ENCODE measurements at places on chromosomes 7 and 10. TPM values are rescaled to one million over a fixed set of nuclear protein-coding genes. Genes with fewer than 3 reads are reported as not detected.
A peak's percentile ranks its signal among the peaks of the same experiment; 100 is the strongest.

GRCh38 chr10:4626919-4627318 lies 199.1 kb upstream of the AKR1E2 start:
- DNase-seq = no peak

DNA sequence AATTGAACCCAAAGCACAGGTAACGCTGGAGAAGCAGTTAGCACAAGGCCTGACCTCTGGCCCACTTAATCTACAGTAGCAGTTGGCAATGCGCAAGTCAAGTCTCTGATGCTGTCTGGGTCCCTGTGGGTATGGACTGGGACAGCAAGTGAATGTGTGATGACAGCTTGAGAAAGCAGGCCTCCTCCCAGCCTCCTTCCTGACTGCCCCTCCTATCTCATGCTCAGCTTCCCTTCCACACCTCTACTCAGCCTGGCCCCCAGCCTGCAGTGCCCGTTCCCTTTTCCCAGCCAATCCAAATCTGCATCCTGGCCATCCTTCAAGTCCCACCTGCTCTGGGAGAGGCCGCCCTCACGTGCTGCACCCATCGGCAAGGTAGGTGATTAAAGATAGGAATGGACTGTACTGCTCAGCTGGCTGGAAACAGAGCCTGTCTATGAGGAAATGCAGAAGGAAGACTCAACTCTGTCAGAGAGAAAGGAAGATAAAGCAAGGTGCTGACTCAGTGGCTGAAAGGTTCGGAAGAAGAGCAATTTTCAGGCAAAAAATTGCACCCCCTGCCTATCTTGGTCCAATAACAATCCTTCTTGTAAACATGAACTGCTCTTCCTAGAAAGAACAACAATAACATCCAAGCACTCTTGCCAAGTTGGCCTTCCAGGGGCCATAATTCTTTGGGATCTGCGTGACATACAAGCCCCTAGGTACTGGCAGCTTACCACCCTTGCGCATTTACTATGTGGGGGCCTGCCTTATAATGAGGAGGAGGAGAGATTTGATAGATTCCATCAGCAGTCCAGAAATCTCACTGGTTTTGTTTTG lies 16.6 kb upstream of the FGFR2 start:
- no peak for DNase-seq

- DNase-seq = peak; percentile 63
Measured at GRCh38 chr10:77251297-77252013, 386.2 kb downstream of the KCNMA1 start.

The FAM180A gene
- total RNA-seq = not detected

GRCh38 chr10:100184840-100185239 lies 989 bp downstream of the ERLIN1 start:
- DNase-seq = no peak

DNA sequence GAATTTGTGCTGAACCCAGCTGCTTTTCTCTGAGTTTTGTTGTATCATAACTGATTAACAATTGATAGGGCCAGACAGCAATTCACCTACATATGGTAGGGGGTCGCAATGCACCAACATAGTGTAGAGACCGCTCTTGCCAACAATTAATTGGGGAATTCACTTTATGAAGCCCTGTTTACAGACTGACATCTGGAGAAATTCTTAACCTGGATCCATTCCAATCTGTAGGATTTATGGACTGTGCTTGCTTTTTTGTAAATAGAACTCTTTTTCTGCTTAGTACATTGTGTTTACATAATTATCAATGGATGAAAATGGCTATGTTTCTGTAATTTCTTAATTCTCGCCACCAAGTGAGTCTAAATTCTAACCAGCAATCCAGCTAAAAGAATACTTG lies 311.7 kb upstream of the BMPER start:
- no peak for DNase-seq

- no peak for DNase-seq
Measured at GRCh38 chr10:52280051-52280450, 34.0 kb upstream of the DKK1 start.

DNA sequence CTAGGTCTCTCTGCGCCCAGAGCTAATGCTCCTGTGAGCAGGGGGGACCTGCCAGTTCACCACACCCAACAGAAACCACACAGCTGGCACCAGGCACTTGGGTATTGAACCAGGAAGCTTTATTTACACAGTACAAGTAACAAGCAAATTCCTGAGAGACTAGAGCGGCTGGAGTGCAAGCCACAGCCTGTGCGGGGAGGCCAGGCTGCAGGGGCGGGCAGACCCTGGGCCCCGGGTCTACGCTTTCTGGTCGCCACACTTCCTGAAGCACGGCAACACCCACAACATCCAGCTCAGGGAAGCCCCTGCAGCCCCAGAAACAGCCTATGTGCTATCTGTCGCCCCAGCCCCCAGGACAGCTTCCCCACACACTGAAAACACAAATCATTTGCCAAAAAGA lies 125.0 kb downstream of the FAM53B start:
- no peak for DNase-seq

DNA sequence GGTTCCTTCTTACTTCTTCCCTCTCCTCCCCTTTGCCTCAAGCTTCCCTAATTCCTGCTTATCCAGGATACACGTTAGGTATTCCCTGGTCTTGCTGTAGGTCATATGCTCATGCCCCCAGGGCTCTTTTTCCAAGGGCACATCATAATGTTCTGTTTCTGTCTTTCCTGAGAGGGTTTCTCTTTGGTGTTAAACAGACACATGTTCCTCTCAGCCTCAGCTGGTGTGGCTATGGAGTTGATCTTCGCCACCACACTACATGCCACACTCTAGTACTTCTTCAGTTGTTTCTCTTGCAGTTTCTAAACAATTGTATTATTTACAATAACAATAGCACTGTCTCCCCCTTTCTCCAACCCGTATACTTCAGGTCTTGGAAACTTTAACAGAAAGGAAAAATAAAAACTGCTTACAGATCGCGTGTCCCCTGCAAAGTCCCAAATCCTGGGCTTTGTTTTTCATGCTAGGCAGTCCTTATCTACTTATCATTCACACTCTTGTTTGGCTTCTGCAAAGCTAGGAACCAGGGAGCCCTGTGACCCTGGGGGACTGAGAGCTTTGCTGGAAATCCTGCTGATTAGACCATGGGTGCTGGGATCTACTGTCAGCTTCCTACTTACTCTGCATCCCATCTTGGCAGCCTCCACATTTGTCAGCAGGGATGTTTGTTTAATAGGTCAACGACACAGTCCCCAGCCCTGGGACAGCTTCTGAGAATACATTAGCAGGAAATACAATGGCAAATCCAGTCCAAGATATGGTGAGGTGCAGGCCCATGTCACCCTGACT lies 193.9 kb upstream of the BMPER start:
- DNase-seq = no peak

- no peak for DNase-seq
Measured at GRCh38 chr7:70711452-70711851, 420.5 kb upstream of the GALNT17 start.

- DNase-seq = no peak
Measured at GRCh38 chr7:117937753-117938483, 64.7 kb upstream of the CTTNBP2 start.

Measured in Caco-2 (cell line).